ENCODE measurements at places on chromosomes 1 and 21.

DNA sequence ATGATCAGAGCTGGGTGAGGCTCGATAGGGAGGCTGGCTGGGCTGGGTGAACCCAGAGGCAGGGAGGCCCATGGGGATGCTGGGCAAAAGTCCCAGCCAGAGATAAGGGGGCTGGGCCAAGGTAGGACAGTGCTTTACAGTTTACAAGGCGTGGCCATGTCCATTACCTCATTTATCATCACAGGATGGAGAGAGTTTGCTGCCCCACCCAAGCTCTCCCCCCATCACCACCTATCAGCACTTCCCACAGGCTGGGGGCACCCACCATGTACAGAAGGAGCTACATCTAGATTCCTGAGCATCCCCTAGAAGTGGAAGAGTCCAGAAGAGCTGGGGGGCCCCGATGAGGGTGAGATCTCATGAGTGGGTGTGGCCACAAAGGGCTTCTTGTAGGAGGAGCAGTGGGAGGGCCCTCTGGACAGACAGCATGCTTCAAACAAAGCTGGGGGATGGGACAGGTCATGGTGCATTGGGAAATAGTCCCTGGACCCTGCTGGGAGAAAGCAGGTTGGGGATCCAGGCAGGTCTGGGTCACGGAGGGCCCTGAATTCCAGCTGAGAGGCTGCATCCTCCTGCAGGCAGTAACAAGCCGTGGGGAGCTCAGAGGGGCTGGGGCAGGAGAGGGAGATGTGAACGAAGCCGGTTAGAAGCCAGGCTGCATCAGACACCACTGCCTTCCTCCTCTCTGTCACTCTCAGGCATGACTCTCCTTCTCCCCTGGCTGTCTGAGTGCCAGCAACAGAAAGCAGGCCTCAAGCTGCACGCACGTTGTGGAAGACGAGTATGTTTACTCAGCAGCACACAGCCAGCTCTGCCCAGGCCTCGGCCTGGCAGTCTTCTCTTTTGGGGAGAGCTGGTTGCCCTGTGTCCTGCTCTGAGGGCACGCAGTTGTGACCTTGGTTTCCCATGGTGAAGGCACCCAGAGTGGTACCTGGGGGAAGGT is 202.3 kb downstream of the HIVEP3 start:
- DNase-seq = no peak

DNA sequence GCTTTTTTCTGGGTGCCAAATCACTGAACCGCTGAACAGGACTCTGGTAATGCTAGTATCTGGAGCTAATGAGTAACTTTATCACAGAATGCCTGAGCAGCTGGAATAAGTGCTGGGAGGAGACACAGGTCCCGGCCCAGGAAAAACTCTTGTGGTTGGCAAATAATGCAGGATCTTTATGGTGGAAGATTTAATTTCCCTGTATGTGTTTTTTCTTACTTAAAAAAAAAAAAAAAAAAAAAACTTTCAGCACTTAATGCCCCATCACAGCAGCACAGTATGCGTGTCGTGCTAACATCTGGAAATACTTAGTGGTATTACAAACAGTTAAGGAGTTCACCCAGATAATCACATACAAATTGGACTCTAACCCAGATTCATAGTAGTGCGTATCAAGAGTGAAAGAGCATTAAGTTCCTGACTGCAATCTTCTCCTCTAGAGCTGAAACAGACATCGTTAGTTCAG is 220.7 kb downstream of the TOMM20 start:
- DNase-seq = no peak

DNA sequence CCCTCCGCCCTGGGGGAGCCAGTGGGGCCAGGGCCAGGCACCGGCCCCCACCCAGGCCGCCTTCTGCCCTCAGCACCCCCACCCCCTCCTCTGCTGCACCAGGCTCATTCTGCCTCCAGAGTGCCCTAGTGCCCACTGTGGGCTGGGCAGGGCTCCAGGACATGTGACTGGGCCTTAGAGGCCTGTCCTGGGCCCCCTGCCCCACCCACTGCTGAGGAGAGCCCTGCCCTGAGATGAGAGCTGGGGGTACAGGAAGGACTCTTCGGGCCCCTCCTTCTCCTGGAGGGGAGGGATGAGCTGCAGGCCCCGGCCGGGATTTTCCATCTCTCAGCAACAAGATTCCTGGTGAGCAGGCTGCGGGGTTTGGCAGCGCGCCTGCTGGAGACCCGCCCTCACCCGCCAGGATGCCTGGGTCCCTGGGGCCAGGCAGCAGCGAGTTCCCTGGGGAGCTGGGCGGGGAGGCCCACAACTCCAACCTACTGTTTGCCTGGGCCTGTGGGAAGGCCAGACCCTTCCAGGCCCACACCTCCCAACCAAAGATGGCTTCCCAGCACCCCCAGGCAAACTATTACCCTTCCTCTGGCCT is 14.0 kb downstream of the AHDC1 start:
- DNase-seq = no peak

DNA sequence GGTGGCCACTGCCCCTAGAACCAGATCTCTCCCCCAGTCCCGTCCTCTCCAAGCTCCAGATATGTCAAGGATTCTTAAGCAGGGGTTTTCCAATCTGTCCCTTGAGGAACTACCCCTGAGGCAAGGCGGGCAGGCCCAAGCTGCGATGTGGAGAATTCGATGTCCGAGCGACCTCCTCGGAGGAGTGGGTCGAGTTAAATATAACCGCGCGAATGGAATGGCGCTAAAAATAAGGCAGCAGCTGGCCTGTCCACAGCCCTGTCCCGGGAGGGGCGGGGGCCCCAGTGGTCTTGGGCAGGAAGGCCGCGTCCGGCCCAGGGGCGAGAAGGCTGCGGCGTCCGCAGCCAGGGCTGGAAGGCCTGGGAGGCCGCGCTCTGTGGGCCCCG is 5.8 kb upstream of the FOXD3 start:
- DNase-seq = no peak

- no peak for DNase-seq
Measured at GRCh38 chr1:17319561-17320350, 11.8 kb downstream of the PADI4 start.

- DNase-seq = no peak
Measured at GRCh38 chr1:243271996-243272395, 16.2 kb downstream of the SDCCAG8 start.

DNA sequence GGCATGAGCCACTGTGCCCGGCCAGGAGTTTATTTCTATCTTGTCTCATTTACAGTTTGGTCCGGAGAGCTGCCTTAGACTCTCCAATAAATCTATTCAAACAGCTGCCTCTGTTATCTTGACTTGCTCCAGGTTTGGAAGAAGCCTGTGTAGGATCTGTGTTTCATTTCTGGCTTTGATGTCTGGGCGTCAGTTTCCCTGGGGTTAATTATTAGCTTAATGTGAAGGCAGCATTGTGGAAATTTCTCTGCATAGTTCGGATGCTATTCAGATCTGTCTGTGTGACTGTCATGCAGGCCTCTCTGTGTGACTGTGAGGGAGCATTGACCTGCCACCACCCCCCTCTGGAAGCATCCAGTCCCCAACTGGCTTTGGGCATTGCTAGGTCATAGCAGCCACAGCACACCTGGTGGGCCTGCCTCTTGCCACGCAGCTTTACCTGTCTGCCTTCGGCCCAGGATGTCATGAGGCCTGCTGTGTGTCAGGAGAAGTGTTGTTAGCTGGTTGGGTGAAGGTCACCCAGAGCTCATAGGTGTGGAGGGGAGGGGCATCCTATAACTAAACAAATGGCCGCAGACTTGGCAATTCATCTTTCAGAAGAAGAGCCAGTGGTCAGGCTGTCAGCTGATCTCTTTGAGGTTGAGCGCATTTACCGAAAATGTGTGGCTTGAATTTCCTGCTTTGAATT is 9.8 kb downstream of the IFNGR2 start:
- no peak for DNase-seq

DNA sequence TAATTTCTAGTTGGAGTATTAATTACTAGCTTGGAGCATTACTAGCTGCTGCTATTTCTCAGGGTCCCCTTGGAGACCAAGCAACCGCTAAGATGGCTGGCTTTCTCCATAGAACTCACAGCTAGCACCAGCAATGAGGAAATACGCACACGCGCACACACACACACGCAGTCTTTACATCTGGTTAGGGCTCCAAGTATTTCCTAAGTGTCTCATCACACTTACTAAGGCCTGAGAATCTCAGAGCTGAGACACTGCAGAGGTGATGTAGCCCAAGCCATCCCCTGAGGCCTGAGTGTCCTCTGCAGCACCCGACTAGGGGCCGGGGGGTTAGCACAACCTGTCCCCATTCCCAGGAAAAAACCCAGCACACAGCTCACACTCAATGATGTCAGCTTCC is 42.5 kb downstream of the ITPKB start:
- no peak for DNase-seq

DNA sequence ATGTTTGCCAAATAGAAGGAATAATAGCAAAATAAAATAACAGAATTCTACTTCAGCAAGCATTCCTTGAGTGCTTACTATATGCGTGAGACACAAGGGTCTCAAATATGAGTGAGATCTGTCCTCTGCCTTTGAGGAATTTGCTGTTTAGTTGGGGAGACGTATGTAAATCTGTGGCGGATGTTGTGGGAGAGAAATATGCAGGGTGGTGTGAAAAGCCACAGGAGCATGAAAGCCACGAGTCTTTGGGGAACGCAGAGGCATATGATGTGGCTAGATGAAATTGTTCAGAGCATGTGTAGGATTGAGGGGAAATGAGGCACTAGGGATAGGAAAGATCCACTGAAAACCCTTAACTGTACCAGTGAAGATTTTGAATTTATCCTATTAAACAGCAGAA is 244.4 kb downstream of the PBX1 start:
- no peak for DNase-seq

- no peak for DNase-seq
Measured at GRCh38 chr1:36859926-36860325, 174.4 kb downstream of the GRIK3 start.

GRCh38 chr1:90579212-90579802 is 137.8 kb downstream of the BARHL2 start:
- no peak for DNase-seq

- no peak for DNase-seq
Measured at GRCh38 chr1:78224246-78224785, 178.6 kb downstream of the GIPC2 start.

GRCh38 chr1:208809876-208810275 is 565.7 kb upstream of the PLXNA2 start:
- no peak for DNase-seq

- DNase-seq = no peak
Measured at GRCh38 chr1:9345922-9346321, 53.2 kb downstream of the SPSB1 start.

DNA sequence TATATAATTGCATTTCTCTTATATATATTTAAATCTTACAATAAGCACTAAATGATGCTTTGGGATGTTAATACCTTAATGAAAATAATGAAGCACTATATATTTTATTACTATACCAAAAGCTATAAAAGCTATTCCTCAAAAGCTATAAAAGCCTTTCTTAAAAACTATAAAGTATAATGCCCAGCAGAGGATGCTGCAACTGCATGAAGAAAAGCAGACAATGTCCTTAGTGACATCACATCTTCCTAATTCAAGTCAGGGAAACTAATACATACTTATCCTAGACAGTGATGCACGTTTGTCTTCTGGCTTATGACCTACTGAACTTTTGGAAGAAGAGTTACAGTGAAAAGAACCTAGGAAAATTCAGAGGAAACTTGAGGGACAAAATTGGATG is 13.6 kb upstream of the C1orf185 start:
- DNase-seq = no peak

- DNase-seq = no peak
Measured at GRCh38 chr1:54437783-54438182, 31.6 kb upstream of the SSBP3 start.

GRCh38 chr1:167561753-167562152 is 8.2 kb upstream of the CREG1 start:
- DNase-seq = no peak

DNA sequence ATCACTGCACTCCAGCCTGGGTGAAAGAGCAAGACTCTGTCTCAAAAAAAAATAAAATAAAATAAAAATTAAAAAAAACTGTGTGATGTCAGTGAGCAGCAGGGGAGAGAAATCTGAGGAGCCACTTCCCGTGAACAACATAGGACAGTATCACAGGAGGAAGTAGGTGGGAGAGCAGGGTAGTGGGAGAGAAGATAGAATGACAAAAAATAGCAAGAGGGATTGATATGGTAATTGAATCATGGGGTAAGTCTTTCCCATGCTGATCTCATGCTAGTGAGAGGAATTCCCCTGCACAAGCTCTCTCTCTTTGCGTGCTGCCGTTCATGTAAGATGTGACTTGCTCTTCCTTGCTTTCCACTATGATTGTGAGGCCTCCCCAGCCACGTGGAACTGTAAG is 81.6 kb upstream of the PBX1 start:
- no peak for DNase-seq

- DNase-seq = no peak
Measured at GRCh38 chr21:35645991-35646390, 414.3 kb downstream of the SETD4 start.
